CD4-positive, alpha-beta T cell treated with Interleukin-21 for 1 hour (primary cell): ENCODE measurements at places on chromosomes 2 and 18.

- DNase-seq: no peak
These were observed 2.3 kb upstream of the LPIN2 start for GRCh38 chr18:3015204-3015592.

DNA sequence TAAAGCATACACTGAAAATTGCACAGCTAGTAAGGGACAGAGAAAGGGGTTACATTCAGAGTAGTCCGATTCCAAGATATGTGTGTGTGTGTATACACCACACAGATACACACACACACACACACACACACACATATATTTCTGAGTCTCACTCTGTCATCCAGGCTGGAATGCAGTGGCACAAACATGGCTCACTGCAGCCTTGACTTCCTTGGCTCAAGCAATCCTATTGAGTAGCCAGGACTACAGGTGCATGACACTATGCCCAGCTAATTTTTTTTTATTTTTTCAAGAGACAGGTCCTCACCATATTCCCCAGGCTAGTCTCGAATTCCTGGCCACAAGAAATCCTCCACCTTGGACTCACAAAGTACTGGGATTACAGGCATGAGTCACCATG is 68.1 kb upstream of the ITPRID2 start:
- no peak for DNase-seq

- no peak for DNase-seq
These were observed 96.7 kb upstream of the SMIM21 start for GRCh38 chr18:75524181-75524580.

- DNase-seq: no peak
These were observed 10.8 kb upstream of the NEU4 start for GRCh38 chr2:241798081-241798630.

- no peak for DNase-seq
These were observed 212.4 kb downstream of the SLC4A10 start for GRCh38 chr2:161836664-161837063.

DNA sequence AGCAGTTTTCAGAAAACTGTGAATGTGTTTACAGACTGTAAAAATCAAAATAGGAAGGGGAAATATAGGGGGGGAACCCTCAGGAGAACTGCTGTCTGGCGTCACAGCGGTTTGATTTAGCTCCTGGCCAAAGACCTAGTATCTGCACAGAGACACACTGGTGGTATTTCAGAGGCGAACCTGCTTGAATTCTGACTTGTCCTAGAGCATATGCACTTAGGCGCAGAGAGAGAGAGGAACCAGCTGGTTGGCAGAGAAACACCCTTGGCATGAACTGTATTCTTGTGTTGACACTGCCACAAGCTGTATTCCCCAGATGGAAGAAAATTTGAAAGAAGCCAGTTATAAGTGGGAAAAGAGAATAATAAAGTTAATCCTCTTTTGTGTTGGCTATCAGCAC is 506.5 kb upstream of the NRP2 start:
- DNase-seq: no peak

DNA sequence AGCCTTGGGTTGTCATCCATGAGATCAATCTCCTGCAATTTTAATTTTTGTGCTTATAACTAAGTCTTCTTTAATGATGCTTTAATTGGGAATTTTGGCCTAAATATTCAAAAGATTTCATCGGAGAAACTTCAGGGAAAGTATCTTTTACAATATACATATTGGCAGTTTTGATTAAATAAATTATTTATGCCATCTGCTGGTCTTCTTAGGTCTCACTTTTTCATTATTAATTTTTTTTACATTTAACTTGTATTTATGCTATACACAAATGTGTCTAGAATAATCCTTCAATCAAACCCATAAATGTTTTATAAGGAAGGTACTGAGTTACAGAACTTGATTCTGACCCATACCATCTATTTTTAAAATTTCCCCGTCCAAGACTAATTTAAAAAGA is 95.1 kb upstream of the XPO1 start:
- DNase-seq: no peak

DNA sequence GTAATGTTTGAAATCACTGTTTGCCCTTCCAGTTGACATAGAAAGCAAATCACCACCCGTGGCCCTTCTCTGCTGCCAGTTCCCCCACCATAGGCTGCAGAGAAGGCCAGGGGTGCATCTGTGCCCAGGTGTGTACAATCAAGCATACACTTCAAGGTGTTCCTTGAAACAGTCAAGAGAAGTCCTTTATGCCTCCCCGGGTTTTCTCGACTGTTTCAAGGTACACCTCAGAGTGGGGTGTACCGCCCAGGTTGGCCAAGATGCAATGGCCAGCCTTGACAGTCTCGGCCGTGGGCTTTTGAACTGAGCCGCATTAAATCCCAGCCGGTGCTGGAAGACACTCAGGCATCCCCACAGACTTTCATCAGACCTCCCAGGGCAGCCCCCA is 21.0 kb upstream of the ATP9B start:
- DNase-seq: no peak

- no peak for DNase-seq
These were observed 1.3 kb downstream of the SLC20A1 start for GRCh38 chr2:112646791-112647689.

GRCh38 chr18:21593540-21594257 is 6.8 kb downstream of the ESCO1 start:
- peak; percentile 24 for DNase-seq

GRCh38 chr2:235580426-235581157 is 86.7 kb downstream of the AGAP1 start:
- DNase-seq: no peak

- no peak for DNase-seq
These were observed 59.5 kb downstream of the RMDN2 start for GRCh38 chr2:37984589-37984988.

DNA sequence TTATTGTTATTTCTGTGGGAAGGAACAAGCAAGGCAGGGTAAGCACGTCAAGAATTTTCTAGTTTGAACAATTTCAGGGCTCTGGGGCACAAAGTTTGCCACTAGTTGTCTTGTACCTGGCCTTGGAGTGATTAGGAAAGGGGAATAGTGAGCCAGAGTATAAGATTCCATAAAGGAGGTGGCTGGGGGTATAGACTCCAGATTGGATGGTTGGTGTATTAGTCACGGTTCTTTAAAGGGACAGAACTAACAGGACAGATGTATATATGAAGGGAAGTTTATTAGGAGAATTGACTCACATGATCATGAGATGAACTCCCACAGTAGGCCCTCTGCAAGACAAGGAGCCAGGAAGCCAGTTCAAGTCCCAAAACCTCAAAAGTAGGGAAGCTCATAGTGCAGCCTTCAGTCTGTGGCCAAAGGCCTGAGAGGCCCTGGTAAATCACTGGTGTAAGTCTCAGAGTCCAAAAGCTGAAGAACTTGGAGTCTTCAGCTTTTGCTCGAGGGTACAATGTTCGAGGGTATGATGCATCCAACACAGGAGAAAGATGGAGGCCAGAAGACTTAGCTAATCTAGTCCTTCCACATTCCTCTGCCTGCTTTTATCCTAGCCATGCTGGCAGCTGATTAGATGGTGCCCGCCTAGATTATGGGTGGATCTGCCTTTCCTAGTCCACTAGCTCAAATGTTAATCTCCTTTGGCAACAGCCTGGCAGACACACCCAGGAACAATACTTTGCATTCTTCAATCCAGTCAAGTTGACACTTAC is 31.5 kb upstream of the PTPRM start:
- no peak for DNase-seq

DNA sequence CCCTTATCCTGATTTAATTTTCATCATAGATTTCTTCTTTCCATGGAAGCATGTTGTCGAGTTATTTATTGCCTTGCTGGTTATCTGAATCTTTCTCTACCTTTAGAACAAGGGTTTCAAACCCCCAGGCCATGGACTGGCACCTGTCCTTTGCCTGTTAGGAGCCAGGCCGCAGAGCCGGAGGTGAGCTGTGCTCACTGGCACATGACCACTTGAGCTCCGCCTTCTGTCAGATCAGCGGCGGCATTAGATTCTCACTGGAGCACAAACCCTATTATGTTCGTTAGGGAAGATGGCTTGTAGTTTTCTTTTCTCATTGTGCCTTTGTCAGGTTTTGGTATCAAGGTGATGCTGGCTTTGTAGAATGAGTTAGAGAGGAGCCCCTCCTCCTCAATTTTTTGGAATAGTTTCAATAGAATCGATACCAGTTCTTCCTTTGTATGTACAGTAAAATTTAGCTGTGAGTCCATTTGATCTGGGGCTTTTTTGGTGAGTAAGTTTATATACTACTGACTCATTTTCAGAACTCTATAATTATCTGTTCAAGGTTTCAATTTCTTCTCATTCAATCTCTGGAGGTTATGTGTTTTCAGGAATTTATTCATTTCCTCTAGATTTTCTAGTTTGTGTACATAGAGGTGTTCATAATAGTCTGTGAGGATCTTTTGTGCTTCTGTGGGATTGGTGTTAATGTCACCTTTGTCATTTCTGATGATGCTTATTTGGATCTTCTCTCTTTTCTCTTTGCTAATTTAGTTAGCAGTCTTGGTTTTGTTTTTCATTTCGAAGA is 668.0 kb upstream of the FAM98A start:
- no peak for DNase-seq

DNA sequence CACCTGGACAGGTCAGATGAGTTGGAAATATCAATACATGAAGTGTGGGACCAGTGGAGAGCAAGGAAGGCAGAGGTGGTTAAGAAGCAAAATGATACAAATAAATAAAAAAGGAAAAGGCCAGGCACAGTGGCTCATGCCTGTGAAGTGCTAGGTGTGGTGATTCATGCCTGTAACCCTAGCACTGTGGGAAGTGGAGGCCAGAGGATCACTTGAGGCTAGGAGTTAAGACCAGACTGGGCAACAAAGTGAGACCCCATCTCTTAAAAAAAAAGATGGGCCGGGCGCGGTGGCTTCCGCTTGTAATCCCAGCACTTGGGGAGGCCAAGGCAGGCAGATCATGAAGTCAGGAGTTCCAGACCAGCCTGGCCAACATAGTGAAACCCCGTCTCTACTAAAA is 2.9 kb downstream of the STON1 start:
- DNase-seq: no peak

- DNase-seq: no peak
These were observed 389.6 kb downstream of the TRIB2 start for GRCh38 chr2:13106302-13106701.

- DNase-seq: no peak
These were observed 184.8 kb downstream of the DIS3L2 start for GRCh38 chr2:232146294-232146693.
